ENCODE measurements at places on chromosomes 1 and 21.
A peak's percentile ranks its signal among the peaks of the same experiment; 100 is the strongest.

DNA sequence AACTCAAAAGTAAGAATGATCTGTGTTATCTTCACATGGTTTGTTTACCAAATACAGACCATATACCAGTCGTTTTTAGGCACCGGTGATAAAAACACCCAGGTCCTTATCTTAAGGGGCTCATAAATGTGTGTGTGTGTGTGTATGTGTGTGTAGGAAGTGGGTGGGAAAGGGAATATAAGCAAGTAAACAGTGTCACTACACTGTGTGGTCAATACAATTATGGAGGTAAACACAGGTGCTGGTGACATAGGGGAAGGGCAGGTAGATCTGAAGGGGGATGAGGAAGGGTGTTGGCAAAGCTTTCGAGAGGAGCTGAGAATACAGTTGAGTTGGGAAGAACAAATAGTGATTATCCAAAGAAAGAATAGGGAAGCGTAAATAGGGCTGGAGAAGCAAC lies 19.1 kb upstream of the MRPS6 start:
- no peak for DNase-seq

DNA sequence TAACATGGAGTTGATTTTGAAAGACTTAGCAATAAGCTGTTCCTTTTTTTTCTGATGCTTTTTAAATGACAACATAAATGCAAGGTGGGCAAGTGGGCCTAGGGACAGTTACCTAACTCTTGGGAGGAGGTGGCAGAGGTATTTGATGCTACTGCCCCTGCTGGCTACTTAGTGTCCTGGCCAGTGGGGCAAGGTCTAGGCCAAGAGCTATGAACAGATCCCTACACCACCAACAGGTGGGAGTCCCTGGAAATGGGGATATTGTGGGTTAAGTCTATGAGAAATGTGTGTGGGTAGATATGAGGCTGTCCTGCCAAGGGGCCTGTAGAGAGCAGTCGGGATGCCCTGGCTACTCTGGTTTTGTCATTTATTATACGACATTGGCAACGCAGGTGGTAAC lies 31.3 kb upstream of the B3GALT5 start:
- DNase-seq: no peak

- DNase-seq: no peak
Observed at GRCh38 chr1:203041351-203041932, 15.2 kb downstream of the PPFIA4 start.

DNA sequence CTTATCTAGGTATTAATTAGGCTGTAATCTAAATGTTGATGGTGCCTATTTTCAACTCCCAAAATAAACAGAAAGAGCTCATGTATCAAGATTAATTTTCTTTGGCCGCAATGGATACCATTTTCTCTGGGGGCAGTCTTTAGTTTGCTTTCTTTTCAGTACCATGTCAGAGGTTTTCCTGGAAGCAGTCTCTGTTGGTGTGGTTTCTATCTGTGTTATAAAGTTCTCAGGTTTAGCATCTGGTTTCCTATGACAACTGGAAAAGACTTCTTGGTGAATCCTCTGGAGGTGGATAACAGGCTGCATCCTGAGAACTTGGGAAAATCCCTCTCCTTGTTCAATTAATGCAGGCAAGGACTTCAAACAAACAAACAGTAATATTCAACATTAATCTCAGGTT lies 38.7 kb upstream of the BATF3 start:
- DNase-seq: no peak

GRCh38 chr1:166166329-166166697 lies 488 bp downstream of the FAM78B start:
- DNase-seq: no peak

- DNase-seq: no peak
Observed at GRCh38 chr1:175893192-175893591, 149.8 kb upstream of the TNR start.

- DNase-seq: no peak
Observed at GRCh38 chr1:112431038-112431437, 35.0 kb downstream of the CTTNBP2NL start.

- DNase-seq: no peak
Observed at GRCh38 chr1:19921310-19921709, 2.1 kb downstream of the PLA2G2E start.

DNA sequence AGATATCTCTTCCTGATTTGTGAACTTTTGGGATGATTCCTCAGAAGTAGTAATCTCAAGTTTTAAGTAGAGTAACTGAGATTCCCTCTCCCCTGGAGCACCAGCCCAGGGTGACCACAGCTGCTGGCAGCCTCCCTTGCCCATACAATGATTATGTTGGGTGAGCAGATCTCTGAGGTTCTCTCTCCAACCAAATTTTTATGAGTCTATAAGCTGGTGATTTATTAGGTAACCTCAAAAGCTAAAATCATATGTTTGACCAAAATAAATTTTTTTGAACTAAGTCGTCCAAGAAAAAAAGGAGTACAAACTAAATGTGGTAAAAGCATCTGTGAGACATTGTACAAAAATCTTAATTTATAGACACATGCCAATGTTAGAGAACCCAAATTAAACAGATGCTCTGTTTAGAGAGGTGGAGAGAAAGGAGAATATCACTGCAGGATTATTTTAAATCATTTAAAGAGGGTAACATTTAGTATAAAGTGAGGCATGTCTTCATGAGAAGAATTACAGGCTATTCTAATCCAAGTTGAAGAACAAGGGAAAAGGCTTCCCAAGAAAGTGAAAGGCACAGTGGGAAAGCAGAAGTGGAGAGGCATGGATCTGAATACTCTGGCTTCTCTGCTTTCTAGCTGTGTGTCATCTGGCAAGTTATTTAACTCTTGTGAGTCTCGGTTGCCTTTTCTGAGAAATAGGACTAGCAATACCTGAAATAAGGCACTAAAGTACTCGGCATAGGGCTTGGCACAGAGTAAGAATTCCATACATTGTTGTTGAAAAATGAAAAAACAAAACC lies 2.5 kb downstream of the AKNAD1 start:
- DNase-seq: peak; percentile 42

GRCh38 chr1:232987774-232988140 lies 37.3 kb downstream of the NTPCR start:
- no peak for DNase-seq

DNA sequence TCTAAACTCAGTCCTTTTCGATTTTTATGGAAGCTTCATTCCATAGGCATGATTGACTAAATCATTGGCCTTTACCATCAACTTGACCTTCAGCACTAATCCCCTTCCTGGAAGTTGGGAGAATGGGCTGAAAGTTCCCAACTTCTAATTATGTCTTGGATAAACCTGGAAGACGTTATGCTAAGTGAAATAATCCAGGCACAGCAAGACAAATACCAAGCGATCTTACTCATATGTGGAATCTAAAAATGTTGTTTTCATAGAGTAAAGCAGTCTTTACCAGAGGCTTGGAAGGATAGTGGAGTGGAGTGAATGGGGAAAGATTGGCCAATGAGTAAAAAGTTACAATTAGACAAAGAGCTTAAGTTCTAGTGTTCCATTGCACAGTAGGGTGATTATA lies 1453.2 kb downstream of the PLA2G4A start:
- no peak for DNase-seq

DNA sequence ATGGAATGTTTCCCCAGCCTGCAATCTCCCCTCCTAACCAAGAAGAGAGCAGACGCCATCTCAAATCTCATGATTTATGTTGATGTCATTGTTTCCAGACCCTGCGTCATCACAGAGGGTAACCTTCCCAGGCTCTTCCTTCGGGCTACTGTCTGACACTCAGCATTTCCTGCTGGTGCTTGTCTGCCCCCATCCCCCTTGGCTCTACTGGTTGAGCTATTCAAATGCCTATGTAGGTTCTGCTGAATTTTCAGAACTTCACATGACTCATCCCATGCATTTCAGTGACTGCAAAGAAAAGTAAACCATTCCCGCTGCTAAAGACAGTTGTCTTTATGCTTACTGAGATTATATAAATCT lies 24.8 kb upstream of the ITPKB start:
- peak; percentile 45 for DNase-seq

DNA sequence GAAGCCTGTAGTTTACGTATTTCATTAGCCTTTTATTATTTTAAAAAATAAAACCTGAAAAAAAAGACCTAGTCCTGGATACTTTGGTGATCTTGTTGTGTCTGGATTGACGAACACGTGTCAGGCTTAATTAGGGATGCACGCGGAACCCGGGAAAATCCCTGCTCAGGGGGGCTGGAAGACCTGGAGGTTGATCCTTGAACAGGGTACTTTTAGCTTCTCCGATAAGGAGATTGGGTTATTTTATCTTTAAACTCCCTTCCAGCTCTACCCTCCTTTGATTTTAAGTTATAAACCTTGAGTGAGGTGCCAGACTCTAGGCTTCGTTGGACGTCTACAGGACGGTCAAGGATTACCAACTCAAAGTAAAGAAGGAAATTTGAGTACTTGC lies 552 bp upstream of the ZNF691 start:
- no peak for DNase-seq

DNA sequence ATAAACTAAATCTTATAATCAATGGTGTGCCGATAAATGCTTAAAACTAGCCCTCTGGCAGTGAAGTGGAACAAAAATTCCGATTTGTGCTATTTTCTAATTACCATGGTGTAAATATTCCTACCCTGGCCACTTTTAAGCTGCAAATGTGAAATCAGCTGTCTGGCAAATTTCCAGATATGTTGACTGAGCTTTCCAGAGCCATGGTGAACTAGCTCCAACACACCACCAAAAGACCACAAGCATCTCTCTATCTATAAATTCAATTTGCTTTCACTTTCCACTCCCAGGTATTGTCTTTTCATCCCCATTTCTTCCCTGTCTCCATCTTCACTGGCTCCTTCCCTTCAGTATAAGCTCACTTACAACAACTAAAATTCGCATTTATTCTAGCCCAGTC lies 152.3 kb upstream of the RGS18 start:
- DNase-seq: no peak

DNA sequence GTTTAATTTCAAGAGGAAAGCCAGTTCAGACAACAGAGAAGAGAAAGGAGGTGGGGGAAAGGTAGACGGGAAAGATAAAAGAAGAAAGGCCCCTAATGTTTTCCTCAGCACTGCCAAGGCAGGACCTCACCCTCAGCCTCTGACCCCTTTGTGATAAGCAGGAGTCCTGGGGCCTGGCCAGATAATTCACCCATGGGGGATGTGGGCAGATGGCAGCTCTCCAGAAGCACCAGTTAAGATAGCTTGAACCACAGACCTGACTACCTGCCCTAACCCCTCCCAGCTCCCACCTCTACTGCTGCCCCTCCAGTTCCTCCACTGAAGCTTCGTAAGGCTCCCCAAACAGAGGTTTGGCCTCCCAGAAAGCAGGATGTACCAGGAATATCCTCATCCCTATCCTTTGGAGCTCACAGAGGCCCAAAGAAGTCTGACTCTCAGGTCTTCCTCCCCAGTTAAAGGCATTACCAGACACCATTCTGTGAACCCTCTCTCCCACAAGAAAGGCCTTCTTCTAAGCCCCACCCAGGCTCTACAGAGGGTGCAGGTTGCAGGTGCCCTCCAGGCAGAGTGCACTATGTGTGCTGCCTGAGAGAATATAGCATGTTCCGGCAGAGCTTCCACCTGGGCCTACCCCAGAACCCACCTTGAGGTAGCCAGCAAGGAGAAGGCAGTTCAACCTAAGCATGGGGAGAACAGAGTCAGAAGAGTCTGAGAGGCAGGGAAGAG lies 9.2 kb upstream of the SNAPIN start:
- no peak for DNase-seq

DNA sequence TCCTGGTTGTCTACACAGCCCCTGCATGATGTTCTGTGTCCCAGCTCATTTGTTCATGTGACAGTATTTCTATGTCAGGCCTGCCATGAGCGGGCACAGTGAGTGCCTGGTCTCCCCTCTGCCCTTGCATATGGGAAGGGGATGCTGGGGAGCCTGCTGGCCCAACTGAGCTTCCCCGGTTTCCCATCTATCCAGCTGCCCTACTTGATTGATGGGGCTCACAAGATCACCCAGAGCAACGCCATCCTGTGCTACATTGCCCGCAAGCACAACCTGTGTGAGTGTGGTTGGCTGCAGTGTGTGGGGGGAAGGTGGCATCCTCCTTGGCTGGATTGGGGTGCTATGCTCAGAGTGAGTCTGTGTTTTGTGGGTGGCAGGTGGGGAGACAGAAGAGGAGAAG lies 1.5 kb downstream of the GSTM4 start:
- no peak for DNase-seq

DNA sequence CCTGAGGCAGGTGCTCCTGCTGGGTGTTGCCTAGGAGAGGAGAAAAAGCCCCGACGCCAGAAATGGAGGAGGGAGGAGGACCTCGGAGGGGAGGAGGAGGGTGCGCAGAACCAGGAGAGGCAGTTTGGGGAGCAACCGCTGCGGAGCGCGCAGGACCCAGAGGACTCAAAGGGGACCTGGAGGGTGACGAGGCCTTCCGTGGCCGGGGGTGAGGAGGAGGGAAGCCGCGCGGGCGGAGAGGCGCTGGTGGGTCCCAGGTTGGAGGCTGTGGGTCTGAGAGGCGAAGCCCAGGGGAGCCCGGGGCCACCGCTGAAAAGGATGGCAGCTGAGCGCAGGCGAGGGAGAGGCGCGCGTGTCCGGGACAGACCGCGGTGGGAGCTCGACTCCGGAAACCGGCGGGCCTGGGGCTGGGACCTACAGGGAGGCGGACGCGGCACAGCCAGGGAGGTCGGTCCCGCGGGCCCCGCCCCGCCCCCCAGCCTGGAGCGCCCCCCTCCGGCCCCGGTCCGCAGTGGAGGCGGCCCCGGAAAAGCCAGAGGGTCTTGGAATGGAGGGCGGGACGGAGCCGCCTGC lies 15.1 kb downstream of the RNF223 start:
- no peak for DNase-seq

GRCh38 chr21:21051109-21052055 lies 53.2 kb downstream of the NCAM2 start:
- DNase-seq: no peak

- DNase-seq: no peak
Observed at GRCh38 chr1:78358165-78358564, 132.6 kb upstream of the PTGFR start.

- no peak for DNase-seq
Observed at GRCh38 chr1:109040627-109040988, 1.3 kb downstream of the WDR47 start.

- peak; percentile 45 for DNase-seq
Observed at GRCh38 chr1:30697571-30698376, 25.6 kb downstream of the MATN1 start.

DNA sequence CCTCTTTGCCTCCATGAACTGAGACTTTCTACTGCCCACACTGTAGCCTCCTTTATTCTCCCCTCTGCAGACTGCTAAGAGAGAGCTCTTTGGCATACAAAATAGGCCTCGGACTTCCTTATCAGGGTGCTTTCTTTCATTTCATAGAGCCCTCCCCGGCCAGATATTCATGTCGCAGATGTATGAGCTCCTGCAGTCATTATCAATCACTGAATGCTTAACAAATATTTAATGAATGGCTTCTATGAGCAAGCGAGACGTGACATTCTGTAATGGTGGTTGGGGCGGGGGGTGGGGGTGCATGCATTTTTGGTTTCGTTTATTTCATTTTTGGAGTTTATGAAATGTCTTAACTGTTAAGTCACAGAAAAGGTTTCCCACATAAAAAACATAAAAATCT lies 344.8 kb upstream of the KAZN start:
- DNase-seq: no peak

- DNase-seq: no peak
Observed at GRCh38 chr1:54668567-54668966, 27.0 kb downstream of the MROH7 start.

DNA sequence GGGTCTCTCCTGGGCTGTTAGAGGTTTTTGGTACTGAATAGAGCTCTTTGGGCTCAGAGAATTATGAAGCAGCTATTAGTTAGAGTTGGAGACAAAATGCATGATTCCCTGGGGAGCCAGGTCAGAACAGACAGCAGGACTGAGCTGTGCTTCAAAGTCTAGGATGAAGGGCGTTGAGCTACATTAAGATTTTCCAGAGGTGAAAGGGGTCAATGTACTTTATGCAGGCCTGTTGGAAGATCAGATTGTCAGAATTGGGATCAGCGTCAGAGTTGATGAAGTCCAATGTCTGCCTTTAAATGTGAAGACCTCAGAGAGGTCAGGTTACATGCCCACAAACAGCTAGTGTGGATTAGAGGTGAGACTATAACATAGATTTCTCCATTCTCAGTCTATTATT lies 53.8 kb downstream of the RGS5 start:
- no peak for DNase-seq

Data from AG20443 (cell line).